ENCODE measurements at places on chromosomes 16 and 17. TPM values are rescaled to one million over a fixed set of nuclear protein-coding genes. Genes with fewer than 3 reads are reported as not detected.
A peak's percentile ranks its signal among the peaks of the same experiment; 100 is the strongest.

GRCh38 chr17:61486135-61487120 lies 34.2 kb downstream of the TBX4 start:
- H3K27ac ChIP-seq = no peak overlapping the region
- H3K36me3 ChIP-seq = no peaks in the 10 kb centered on the region
- peaks cover 8% of the 10 kb centered on the region for H3K4me1 ChIP-seq
- no peaks in the 10 kb centered on the region for H3K27me3 ChIP-seq
- no peak overlapping the region for H3K4me3 ChIP-seq
- no peak for DNase-seq

GRCh38 chr17:69959283-69959682 lies 115.7 kb upstream of the KCNJ16 start:
- no peak overlapping the region for H3K27ac ChIP-seq
- DNase-seq = no peak
- no peaks in the 10 kb centered on the region for H3K27me3 ChIP-seq
- H3K4me1 ChIP-seq = peaks cover 14% of the 10 kb centered on the region
- no peak overlapping the region for H3K4me3 ChIP-seq
- no peaks in the 10 kb centered on the region for H3K36me3 ChIP-seq

DNA sequence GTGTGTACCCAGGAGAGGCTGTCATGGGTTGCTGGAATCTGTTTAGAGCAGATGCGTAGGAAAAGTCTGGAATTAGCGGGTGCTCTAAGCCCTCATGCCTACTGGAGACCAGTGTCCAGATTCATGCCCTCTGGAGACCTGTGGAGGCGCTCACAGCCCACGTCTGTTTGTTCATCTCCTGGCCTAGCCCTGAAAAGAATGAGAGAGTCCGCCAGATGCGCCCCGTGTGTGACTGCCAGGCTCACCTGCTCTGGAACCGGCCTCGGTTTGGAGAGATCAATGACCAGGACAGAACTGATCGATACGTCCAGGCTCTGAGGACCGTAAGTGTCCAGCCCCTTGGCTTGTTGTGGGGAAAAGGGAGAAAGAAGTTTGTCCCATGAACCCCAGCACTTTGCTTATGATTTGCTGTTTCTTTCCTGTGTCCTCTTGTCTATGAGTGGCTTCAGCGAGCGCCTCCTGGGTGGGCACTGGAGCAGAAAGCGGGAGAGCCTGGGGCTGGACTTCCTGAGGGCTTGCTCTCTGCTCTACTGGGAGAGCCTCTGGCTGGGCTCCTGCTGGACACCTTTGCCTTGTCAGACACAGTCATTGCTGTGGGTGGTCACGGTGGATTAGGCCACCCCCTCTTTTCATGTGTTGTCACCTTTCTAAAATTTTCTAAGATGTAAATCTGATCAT lies 35.3 kb downstream of the PRMT7 start:
- DNase-seq = no peak
- no peak overlapping the region for H3K27ac ChIP-seq
- H3K36me3 ChIP-seq = no peaks in the 10 kb centered on the region

- H3K4me1 ChIP-seq = peaks cover 59% of the 10 kb centered on the region
- no peaks in the 10 kb centered on the region for H3K27me3 ChIP-seq
- H3K4me3 ChIP-seq = peak within 1 kb of the TSS; percentile 77
- peak within 1 kb of the TSS; percentile 92 for H3K27ac ChIP-seq
- no peak for DNase-seq
- H3K36me3 ChIP-seq = no peaks in the 10 kb centered on the region
Observed at GRCh38 chr17:38428112-38428642, at the start of gene ARHGAP23. Gene ARHGAP23, plus strand, starts transcription at chr17:38428464. Its CDS starts 22 bp downstream, at chr17:38428486.

DNA sequence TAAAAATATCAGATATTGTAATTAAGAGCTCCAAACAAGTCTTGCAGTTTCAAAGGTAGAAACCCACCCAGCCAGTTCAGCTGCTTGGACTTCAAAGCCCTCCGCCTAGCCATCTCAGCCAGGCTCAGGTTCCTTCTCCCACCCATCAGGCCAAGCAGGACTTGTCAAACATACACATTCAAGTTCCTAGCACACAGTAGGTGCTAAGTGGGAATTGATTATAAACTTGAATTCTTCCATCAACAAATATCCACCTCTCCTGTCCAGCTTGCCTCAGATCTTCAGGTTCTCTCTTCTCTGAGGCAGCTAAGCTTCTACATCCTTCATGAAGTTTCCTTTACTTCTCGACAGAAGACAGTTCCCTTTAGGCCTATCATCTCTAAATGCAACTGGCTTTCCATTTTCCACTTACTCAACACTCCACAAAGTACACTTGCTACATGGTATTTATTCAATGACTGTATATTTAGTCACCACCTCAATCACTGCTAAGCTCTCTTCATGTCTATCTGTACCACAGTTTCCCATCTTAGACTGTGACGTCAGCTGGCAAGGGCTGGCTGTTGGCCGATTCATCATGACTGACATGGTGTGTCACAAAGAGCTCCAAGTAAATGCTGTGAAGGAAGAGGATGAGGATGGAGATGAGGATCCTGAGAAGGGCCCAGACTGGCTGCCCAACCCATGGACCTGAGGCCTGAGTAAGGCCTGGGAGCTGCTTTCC lies 13.3 kb upstream of the COG7 start:
- no peak for DNase-seq
- no peak overlapping the region for H3K27ac ChIP-seq
- H3K4me3 ChIP-seq = no peak overlapping the region
- no peaks in the 10 kb centered on the region for H3K27me3 ChIP-seq

DNA sequence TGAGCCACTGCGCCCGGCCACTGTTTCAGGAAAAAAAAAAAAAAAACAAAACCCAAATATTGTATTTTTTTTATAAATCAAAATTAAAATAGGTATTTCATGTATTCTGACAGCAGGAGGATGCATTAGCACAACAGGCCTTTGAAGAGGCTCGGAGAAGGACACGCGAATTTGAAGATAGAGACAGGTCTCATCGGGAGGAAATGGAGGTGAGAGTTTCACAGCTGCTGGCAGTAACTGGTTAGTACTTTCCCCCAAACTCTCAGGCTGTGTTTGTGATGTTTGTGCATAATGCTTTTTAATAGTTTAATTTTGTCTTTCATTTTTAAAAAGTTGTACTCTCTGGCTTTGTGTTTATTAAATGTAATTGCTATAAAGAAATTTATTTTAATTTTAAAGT lies 27.6 kb upstream of the PHAF1 start:
- no peak for DNase-seq
- H3K27me3 ChIP-seq = no peaks in the 10 kb centered on the region
- no peak overlapping the region for H3K27ac ChIP-seq
- peaks cover 6% of the 10 kb centered on the region for H3K4me1 ChIP-seq
- no peak overlapping the region for H3K4me3 ChIP-seq

GRCh38 chr17:19317359-19318095 lies 45.0 kb downstream of the B9D1 start:
- H3K27ac ChIP-seq = peak overlapping the region; percentile 8
- no peak overlapping the region for H3K4me3 ChIP-seq
- DNase-seq = no peak
- H3K4me1 ChIP-seq = peaks cover 39% of the 10 kb centered on the region
- no peaks in the 10 kb centered on the region for H3K36me3 ChIP-seq
- H3K27me3 ChIP-seq = no peaks in the 10 kb centered on the region

DNA sequence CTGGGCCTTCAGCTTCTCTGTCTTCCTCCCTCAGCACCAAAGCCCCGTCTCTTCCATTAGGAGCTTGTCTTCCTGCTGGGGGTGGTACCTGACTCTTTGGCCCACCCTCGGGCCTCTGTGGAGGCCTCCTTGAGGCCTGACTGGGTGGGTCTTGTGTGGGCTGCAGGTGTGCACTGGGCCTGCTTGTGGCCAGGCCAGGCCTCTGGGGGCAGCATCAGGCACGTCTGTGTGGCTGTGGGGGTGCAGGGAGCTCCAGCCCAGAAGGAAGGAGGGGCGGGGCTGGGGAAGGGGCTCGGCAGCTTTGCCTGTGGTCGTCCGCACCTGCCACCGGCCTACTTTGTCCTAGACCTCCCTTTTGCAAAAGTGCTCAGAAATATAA lies 7.0 kb downstream of the PIGQ start:
- H3K4me1 ChIP-seq = no peaks in the 10 kb centered on the region
- no peak overlapping the region for H3K27ac ChIP-seq
- no peak overlapping the region for H3K4me3 ChIP-seq
- DNase-seq = no peak
- H3K27me3 ChIP-seq = no peaks in the 10 kb centered on the region

DNA sequence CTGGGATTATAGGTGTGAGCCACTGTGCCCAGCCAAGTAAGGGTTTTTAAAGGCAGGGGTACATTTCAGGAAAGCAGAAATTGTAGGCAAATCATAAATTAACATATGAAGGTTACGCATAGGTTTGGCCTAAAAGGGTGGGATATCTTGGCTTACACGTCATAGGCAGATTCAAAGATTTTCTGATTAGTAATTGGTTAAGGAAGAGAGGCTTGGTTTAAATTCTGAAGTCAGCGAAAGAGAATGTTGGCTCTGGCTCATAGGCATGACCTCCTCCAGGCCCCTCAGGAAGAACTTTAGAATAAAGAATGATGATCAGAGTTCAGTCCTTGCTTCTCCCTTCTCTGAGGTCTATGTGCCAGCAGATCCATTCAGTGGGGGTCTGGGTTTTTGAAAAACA lies 124.8 kb upstream of the RBBP6 start:
- H3K4me3 ChIP-seq = no peak overlapping the region
- no peaks in the 10 kb centered on the region for H3K36me3 ChIP-seq
- H3K27ac ChIP-seq = no peak overlapping the region
- no peaks in the 10 kb centered on the region for H3K27me3 ChIP-seq

GRCh38 chr17:64218066-64218465 lies 45.0 kb downstream of the TEX2 start:
- H3K4me3 ChIP-seq = no peak overlapping the region
- H3K27me3 ChIP-seq = no peaks in the 10 kb centered on the region
- no peaks in the 10 kb centered on the region for H3K36me3 ChIP-seq
- peaks cover 55% of the 10 kb centered on the region for H3K4me1 ChIP-seq
- H3K27ac ChIP-seq = no peak overlapping the region

- H3K4me1 ChIP-seq = no peaks in the 10 kb centered on the region
- no peaks in the 10 kb centered on the region for H3K36me3 ChIP-seq
- no peaks in the 10 kb centered on the region for H3K27me3 ChIP-seq
- no peak for DNase-seq
Observed at GRCh38 chr16:7888411-7888810, 555.8 kb downstream of the RBFOX1 start.

DNA sequence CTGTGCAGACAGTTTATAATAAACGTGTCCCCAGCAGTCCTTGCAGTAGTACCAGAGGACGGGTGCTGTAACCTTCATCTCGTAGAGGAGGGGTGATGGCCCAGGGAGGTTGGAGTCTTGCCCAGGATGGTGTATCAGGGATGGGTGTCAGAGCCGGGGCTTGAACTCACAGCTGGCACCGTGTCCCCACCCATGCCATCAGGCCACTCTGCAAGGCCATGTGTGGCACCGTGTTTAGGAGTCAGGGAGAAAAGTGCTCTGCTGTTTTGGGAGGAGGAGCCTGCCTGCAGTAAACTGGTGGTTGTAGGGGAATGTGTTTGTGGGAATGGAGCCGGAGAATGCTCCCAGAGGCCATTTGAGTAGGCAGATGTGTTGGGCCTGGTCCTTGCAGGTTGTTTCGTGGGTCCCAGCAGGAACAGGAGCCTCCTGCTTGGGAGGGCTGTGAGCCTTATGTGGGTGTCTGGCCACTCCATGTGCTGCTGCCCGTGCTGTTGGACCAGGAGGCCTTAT lies 1.7 kb downstream of the ADORA2B start:
- H3K4me3 ChIP-seq = peak overlapping the region; percentile 57
- DNase-seq = no peak
- H3K27me3 ChIP-seq = no peaks in the 10 kb centered on the region
- peak overlapping the region; percentile 68 for H3K27ac ChIP-seq
- H3K4me1 ChIP-seq = peaks cover 21% of the 10 kb centered on the region
- H3K36me3 ChIP-seq = no peaks in the 10 kb centered on the region

DNA sequence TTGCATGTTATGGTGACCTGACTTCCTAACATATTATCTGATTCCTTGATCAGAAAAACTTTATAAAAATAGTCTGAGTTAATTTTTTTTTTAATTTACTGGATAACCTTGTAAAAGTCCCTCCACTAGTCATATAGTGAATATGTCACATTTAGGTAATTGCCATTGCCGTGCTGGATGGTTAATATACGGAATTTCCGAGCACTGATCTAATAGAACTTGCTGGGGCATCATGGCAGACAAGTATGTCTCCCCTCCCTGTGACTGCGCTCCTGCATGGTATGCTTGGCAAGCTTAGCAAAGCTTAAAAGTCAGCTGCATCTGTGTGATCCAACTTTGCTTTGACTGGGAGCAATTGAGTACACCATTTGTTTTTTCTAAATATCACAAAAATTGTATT lies 239.4 kb upstream of the TBX2 start:
- no peaks in the 10 kb centered on the region for H3K36me3 ChIP-seq
- DNase-seq = no peak
- H3K27me3 ChIP-seq = no peaks in the 10 kb centered on the region
- H3K4me3 ChIP-seq = no peak overlapping the region
- H3K4me1 ChIP-seq = peaks cover 13% of the 10 kb centered on the region

DNA sequence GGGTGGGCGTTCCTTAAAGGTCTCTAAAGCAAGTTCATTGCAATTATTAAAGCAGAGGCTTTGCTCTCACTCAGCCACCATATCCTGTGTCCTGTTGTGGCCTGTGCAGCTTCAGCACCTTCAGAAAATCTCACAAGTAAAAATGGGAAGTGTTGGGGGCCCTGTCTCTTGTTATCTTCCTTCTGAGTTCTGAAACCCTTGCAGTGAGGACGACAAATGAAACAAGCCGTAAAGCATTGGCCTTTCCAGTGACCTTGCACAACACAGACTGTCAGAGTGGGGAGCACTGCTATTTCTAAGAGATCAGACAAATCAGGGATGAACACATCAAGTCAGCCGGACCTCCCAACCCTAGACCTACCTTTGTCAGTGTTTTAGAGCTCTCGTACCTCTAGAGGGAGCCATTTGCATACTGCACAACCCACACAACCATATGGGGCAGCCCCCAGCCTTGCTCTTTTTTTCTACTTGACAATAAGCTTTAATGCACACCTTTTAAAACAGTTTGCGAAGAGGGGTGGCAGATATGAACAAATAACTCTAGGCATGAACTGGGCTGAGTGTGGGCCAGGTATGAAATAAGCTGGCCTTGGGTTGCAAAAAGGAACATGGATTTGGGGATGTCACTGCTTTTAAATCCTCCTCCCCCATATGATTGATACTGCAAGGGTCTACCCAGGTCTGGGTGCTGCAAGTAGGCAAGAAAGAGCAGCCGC lies 89.8 kb downstream of the KATNIP start:
- no peak overlapping the region for H3K27ac ChIP-seq
- no peaks in the 10 kb centered on the region for H3K27me3 ChIP-seq
- DNase-seq = no peak
- no peaks in the 10 kb centered on the region for H3K36me3 ChIP-seq

Gene FOXL1
- total RNA-seq = 0.98 TPM

Gene VEZF1
- total RNA-seq = 86.2 TPM

Gene CAVIN1
- total RNA-seq = 268 TPM

Gene WNK4
- total RNA-seq = 1.2 TPM
